ENCODE measurements at places on chromosomes 3 and 15.
A peak's percentile ranks its signal among the peaks of the same experiment; 100 is the strongest.

- DNase-seq = no peak
Measured at GRCh38 chr3:117128872-117129271, 419.3 kb downstream of the TUSC7 start.

- no peak for DNase-seq
Measured at GRCh38 chr3:133408366-133408765, 8.5 kb downstream of the BFSP2 start.

DNA sequence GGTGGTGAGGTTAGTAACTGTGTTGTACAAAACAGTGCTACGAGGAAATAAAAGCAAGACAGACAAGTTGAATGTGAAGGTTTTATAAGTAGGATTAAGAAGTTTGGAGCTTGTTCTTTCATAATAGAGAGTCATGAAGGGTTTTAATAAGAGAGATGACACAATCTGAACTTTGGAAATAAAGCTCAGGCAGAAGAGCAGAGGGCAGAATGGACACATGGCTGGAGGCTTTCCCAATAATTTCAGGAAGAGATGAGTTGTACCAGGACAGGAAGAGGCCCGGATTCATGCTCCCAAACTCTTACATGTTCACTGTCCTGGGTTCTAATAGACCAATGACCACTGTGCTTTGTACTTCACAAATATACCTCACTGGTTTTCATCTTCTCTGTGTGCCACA, 194.8 kb downstream of the SLC9A9 start:
- DNase-seq = no peak

DNA sequence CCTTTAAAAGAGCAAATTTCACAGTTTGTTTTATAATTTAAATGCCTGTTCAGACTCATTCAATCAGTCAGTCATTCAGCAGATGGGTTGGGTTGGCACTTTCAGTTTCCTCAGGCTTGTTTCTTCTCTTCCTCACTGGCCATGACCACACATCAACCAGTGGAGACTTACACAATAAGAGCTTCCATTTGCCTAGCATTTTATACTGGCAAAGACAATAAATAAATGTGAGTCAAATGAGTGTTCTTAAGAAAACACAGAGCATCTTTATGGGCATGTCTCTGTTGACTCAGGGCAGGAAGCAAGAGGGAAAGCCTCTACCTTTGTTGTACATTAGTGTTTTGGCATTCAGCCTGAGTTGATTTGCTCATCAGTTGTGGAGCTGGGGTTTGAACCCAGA, 122.6 kb downstream of the EPHB1 start:
- DNase-seq = no peak

DNA sequence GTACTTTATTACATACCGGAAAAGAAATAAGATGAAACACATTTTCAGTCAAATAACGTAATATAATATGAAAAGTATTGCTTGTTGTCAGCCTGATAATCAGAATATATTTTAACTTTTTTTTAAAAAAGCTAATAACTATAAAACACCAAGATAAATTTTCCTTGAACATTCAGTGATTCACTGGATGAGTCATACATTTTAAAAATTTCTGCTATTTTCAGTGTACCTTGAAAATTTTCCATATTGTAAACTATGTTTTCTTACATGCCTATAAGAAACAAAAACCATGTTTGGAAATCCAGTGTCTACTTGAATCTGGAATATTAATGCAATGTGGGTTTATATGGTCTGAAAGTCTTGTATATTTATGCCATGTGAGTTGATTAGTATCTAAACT, 36.3 kb upstream of the MEIS2 start:
- no peak for DNase-seq

GRCh38 chr3:50627407-50628051, 10.6 kb downstream of the MAPKAPK3 start:
- DNase-seq = peak; percentile 74

- no peak for DNase-seq
Measured at GRCh38 chr3:179091113-179091512, 19.5 kb upstream of the ZMAT3 start.

DNA sequence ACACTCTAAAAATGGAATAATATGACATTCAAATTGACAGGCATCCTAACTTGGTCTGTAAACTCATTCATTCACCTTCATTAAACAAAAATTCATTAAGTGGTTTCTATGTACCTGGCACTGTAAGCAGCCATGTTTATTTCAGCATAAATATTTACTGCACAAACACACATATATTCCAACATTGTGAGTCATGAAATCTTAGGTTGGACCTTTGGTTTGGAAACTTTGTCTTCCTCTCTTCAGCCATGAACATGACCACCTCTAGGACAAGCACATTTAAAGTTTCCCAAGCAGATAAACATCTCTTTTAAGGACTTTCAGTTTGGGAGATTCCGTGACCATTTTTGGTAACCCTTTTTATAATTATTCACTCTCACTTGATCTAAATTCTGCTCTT, 131.8 kb downstream of the TPRG1 start:
- no peak for DNase-seq

GRCh38 chr3:133930341-133930933, 34.8 kb upstream of the RAB6B start:
- peak; percentile 5 for DNase-seq

DNA sequence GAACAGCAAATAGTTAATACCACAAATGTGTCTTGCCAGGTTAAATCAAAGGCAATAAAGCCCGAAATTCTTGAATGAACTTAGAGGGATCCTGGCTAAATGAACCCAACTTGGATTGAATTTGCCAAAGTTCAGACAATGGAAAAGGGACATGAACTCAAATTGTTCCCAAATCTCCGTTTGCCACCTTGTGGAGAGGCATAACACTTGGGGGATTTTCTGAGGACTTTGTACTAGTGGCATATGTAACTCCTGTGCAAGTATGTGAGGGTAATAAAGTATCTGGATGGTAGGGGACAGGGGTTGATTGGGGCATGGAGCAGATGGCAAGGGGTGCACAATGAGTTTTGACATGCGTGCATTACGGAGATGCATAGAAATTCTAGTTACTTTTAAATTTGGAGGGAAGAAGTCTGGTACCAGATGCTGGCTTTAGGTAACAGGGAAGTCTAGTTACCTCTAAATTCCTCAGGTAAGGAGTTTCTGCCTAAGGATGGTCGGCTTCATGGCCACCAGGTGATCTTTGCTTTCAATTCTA, 1.2 kb upstream of the TCAIM start:
- no peak for DNase-seq

GRCh38 chr3:107082527-107082926, 294.7 kb upstream of the CCDC54 start:
- no peak for DNase-seq

- no peak for DNase-seq
Measured at GRCh38 chr3:48226939-48227338, 3.6 kb downstream of the CAMP start.

Data from CD4-positive, alpha-beta T cell treated with Interferon alpha-2 for 1 hour (primary cell).